NCI-H1092 (cell line): ENCODE measurements at places on chromosomes 16 and 17.

- DNase-seq: no peak
Measured at GRCh38 chr17:42704837-42705494, 22.6 kb downstream of the CNTNAP1 start.

GRCh38 chr17:80097127-80097621, 4.2 kb upstream of the GAA start:
- DNase-seq: no peak

DNA sequence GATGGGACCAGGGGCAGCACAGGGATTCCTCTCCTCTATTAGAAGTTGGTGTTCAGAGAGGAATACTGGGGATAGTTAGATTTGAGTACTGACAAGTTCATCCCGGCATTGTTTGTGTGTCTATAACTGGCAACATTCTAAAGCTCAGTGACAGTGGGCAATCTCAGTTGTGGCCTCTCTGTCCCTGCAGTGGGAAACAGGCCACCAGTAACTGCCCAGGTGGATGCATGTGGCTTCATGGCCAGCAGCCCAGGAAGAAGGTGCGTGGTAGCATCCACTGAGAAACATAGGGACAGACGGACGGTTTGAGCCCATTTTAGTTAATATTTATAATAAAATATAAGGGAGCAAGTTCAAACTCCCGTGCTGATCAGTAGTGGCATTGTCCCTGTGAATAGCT, 51.5 kb downstream of the B9D1 start:
- no peak for DNase-seq

DNA sequence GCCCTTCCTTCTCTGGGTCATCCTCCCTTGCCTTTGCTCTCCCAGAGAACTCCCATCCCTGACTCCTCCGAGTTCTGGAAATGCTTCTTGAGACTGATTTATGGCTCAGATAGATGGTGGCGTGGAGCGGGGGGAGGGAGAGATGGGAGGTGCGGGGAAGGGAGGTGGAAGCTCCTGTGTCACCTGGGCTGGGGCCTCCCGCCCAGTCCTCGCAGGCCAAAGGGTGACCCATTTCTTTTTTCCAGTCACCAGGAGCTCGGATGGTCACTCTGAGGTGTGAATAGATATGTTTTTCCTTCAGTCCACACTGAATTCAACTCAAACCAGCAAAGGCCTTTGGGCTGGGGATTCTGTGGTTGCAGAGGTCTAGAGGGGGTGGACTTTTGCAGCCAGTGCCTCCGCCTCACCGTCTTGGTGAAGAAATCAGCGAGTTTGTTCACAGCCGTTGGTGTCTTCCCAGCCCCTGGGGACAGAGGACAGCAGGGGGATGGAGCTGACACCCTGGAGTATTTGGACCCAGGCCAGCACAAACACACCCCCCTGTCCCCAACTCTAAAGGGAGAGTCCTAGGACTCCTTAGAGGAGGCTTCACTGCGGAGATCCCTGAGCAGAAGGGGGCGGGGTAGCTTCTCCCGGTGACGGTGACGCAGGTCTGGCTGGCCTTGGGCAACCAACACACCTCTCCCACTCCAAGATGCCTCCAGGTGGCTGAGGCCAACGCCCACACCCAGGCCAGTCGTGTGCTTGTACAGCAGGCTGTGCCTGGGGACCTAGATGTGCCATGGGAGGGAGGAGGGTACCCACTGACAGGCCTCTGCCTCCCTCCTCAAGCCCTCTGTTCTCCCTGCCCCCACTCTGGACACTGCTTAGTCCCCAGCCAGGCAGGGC, 80.6 kb downstream of the AMFR start:
- no peak for DNase-seq

DNA sequence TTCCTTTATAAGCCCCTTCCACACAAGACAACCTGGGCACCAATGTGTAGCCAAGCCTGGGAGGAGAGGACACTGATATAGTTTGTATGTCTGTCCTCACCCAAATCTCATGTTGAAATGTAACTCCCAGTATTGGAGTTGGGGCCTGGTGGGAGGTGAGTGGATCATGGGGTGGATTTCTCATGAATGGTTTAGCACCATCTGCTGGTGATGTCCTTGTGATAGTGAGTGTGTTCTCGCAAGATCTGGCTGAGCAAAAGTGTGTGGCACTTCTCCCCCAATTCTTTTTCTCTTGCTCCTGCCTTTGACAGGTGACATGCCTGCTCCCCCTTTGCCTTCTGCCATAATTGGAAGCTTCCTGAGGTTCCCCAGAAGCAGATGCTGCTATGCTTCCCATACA, 135.8 kb downstream of the USP31 start:
- DNase-seq: no peak

- no peak for DNase-seq
Measured at GRCh38 chr16:64269756-64270155, 852.1 kb downstream of the CDH11 start.

GRCh38 chr16:11503566-11503965, 83.2 kb downstream of the LITAF start:
- no peak for DNase-seq

- no peak for DNase-seq
Measured at GRCh38 chr17:50356418-50356817, 10.5 kb downstream of the XYLT2 start.

DNA sequence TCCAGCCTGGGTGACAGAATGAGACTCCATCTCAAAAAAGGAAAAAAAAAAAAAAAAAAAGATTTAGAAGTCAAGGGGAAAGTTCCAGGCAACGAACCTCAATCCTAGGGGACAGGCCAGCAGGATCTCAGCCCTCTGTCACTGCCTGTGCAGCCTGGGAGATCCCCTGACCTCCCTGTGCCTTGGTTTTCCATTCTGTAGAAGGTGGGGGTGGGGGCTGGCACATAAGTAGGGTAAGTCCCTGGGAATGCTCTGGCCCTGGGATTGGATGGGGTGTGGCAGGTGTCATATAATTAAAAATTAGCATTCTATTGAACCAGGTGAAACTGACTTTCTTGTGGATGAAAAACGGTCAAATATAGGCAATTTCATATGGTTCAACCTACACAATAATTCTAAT, 90.5 kb downstream of the C16orf78 start:
- no peak for DNase-seq

GRCh38 chr17:30956764-30957374, 14.0 kb upstream of the RNF135 start:
- DNase-seq: no peak

DNA sequence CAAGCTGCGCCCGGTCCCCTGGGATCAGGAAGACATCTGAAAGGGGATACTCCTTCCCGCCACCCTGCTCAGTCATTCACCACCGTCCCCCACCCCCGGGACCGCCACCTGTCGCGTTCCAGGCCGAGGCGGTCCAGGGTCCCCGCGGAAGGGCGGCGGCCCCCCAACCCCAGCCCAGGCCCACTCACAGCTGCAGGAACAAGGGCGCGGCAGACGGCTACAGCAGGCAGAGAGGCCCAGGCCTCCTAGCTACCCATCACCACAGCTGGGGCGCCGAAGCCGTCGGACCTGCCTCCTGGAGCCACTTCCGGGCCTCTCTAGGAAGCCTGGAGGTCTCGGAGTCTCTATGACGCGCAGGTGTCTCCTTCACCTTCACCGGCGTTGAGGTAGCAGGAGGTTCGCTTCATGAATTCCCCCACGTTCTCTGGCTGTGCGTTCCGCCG, at the start of gene SDR42E1:
Gene SDR42E1 (minus strand): TSS at position 272 of the 443 bp plus-strand sequence. CDS start 10,612 bp downstream, outside the sequence.
- peak; percentile 22 for DNase-seq

DNA sequence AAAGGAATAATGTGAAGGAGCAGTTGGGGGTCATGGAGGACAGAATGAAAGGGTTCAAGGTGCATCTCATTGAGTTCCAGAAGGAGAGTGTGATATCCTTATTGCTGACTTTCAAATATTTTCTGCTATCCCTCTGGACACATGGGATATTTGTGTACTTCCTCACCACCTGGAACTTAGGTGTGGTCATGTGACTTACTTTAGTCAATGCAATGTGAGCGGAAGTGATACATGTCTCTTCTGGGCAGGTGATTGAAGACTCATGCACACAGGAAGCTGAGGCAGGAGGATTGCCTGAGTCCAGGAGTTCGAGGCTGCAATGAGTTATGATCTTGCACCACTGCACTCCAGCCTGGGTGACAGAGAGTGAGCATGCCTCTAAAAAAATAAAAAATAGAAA, 36.7 kb upstream of the TANC2 start:
- DNase-seq: no peak

DNA sequence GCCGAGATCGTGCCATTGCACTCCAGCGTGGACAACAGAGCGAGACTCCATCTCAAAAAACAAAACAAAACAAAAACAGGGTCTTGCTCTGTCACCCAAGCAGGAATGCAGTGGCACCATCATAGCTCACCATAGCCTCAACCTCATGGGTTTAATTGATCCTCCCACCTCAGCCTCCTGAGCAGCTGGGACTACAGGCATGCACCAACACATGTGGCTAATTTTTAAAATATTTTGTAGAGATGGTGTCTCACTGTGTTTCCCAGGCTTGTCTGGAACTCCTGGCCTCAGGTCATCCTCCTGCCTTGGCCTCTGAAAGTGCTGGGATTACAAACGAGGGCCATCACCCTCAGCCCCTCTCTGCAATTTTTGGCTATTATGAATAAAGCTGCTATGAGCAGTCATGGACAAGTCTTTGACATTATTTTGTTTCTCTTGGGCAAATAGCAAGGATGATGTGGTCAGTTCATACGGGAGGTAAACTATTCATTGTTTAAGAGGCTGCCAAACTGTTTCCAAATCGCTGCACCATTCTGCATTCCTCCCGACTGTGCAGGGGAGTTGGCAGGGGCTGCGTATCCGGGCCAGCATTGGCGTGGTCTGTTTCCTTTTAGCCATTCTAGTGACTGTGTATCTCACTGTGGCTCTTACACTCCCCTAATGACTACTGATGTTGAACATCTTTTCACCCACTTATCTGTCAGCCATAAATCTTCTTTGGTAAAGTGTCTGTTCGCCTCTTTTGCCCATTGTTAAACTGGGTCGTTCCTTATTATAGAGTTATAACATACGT, 21.1 kb downstream of the EIF4A3 start:
- no peak for DNase-seq

- no peak for DNase-seq
Measured at GRCh38 chr17:55040611-55041010, 72.0 kb downstream of the STXBP4 start.

- no peak for DNase-seq
Measured at GRCh38 chr16:80752541-80752940, 51.9 kb downstream of the CDYL2 start.

DNA sequence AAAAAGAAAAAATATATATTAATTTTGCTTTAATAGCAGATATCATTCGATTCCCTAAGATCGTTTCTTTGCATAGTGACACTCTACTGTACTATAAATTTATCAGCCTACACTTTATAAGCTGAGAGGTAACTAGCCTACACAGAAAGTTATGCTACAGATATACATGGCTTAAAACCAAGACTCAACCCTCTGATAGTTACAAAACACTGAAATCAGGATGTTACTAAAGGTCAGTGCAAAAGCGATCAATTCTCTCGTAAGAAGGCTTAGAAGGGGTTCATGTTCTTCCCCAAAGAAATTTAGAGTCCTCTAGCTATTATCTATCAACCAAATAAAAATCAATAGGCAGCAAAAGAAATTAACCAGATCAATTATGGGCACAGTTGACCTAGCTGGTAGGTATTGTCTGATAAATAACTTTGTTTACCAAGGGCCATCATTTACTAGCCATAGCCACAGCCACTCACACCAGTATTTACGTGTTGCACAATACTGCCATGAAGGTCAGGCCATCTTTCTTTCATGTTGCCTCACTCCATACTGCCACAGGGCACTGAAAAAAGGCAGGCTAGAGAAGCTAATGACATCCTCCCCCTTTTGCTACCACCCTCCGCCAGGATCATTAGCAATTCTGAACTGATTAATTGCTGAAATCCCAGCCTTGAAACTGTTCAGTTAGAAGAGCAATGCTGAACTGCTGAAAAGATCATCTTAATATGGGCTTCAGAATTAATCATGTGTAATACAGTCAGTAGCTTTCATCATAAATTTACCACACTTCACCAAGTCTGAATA, 43.7 kb downstream of the RND2 start:
- no peak for DNase-seq

GRCh38 chr17:34542700-34543336, 36.6 kb upstream of the TMEM132E start:
- no peak for DNase-seq

DNA sequence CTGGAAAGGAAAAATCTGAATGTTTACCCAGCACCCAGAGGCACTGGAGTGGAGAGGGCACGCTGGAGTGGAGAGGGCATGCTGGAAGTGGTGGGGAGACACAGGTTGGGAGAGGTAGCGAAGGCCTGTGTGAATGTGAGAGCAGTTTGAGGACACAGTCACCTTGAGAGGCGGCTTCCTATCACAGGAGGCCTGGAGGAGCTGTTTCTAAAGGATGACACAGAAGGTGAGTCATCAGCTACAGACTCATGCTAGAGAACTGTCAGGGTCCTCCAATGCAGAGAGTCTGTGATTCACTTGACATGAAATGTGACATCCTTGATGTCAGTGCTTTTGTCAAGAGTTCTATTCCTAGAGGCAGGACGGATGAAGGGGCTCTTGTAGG, 13.8 kb downstream of the CTRL start:
- DNase-seq: no peak

GRCh38 chr16:81480606-81481206, 36.1 kb downstream of the CMIP start:
- DNase-seq: no peak

DNA sequence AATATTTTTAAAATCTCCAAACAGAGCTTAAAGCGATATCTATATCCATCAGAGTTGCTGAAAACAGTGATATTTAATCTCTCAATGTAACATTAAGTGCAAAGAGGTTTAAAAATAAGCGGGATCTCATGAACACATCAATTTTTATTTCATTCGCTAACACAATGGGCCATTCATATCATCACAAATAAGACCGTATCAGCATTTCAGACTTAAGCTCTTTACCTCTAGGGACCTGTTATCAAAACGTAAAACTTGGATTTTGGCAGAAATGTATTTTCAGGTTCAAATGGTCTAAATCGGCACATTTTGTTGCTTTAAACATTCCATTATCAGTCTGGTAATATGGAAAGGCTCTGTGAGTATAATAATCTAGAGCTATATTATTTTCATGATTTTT, 77.9 kb downstream of the TOX3 start:
- no peak for DNase-seq

- no peak for DNase-seq
Measured at GRCh38 chr17:40909755-40910154, 24.7 kb upstream of the KRT20 start.

- DNase-seq: no peak
Measured at GRCh38 chr16:88402551-88403240, 19.9 kb downstream of the ZNF469 start.

- DNase-seq: no peak
Measured at GRCh38 chr16:57156351-57156703, 29.5 kb downstream of the PSME3IP1 start.

DNA sequence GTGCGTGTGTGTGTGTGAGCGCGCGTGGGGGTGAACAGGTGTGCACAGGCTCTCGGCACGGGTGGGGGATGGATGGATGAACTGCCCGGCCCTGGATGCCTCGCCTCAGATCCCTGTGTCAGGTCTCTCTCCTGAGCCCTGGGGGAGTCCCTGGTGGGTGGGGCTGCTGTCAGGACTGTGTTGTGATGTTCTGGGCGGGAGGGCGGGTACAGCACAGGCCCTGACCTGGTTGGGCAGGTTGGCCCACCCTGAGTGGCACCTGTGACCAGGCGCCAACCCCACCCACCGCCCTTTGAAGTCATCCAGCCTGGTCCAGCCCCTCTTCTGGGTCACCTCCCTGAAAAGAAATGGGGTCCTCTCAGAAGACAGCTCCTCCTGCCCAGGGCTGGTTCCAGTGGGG, 41.6 kb upstream of the TAC4 start:
- DNase-seq: no peak

- peak; percentile 2 for DNase-seq
Measured at GRCh38 chr16:30416624-30417528, 9.5 kb downstream of the ZNF771 start.
